Stimulated activated naive CD4-positive, alpha-beta T cell treated with Interleukin-2 at 50 U/mL for 16 hours (primary cell): ENCODE measurements at places on chromosomes 3 and 15.

- no peak for DNase-seq
Measured at GRCh38 chr3:22893101-22893500, 310.0 kb upstream of the UBE2E2 start.

DNA sequence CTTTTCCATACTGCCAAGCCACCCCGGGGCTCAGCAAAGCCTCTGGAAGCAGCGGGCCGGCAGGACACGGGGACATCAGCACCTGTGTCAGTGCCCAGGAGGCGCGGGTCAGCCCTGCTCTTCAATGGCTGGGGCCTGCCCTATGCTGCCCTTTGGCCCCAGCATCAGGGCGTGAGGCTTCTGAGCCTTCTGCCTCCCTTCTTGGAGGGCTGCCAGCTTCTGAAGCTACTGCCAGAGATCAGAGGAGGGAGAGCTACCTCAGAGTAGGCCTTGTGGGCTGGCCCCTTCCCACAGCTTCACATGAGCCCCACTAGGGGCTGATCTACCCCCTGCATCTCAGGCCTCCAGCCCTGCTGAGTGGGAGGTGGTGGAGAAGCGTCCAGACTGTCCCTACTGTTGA lies 13.0 kb upstream of the TMEM115 start:
- DNase-seq: no peak

DNA sequence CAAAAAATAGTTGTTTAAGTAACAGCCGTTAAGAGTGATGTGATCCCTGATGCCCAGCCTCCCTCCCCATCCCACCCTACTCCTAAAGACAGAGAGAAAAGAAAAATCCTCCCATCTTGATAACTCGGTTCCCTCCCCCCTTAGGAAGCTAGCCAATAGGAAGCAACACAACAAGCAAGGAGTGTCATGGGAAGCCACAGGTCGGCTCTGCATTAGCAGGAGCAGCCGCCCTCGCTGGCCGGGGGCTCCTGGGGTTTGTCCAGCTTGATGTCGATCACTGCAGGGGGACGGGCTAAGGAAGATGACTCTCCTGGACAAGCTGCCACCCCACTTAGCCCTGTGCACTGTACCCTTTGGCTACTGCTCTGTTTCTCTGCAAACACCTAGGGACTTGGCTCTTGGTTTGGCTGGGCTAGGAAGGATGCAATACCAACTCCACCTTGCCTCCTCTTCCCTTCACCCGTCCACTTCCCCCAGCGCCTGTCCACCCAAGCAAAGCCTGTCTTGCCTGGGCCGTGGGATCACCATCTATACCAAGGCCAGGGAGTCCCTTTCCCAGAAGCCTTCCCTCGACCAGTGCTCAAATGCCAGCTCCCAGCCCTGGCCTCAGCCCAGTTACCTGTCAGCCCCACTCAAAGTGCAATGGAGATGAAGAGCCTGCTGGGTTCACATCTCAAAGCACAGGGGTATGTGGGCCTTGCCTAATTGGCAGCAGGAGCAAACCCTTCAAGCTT lies 23.1 kb downstream of the SRPRB start:
- DNase-seq: no peak

DNA sequence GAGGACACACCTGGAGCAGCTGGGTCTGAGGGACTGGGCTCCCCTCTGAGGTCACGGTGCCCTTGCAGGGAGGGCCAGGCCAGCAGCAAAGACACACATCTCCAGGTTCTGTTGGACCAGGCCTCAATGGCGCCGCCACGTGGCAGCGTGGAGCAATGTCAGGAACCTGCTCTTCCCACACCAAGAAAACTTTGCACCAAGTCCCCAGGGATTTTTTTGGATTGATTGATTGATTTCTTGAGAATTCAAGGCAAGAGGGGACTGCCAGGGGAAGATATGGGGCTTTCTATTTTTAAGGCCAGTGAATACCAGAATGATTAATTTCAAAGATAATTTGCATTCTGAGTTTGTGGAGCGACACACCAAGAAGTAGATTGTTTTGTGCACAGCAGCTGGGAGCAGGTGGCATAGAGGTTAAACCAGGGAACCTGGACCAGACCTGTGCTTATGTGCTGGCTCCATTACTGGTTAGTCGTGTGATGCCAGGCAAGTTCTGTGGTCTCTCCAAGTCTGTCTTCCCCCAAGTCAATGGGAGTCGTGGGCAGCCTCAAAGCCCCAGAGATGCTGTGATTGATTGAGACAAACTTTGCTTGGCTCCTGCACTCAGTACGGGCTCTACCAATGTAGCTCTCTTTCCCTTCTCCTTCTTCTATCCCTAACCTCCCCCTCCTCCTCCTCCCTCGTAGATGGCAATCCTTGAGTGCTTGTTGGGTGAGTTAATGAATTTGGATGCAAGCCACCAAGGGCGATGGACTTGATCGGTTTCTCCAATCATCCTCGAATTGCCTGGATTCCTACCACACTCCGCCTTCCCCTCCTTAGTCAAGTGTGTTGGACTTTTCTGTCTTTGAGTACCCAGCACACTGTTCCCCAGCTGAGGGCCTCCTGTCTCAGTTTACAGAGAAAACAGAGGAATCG lies 96.2 kb upstream of the TRPM1 start:
- no peak for DNase-seq

DNA sequence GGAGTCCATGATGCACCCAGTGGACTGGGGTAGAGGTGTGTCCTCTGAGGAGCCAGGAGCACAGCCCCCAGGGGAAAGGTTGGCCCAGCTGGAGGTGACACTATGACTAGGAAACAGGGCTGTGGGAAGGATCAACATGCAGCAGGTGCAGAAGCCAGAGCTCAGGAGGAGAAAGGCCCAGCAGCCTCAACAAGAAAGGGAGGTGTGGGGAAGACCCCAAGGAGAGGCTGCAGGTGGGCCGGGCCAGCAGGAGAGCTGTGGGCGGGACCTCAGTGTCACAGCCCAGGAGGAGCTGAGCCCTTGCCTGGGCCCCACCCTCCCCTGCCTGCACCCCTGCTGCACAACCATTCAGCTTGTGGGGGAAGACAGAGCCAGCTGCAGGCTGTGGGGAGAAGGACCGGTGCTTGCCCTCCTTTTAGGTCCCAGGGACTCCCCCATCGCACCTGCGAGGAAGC lies 18.4 kb upstream of the KLF13 start:
- DNase-seq: no peak

- DNase-seq: no peak
Measured at GRCh38 chr3:72263223-72263990, 478.5 kb upstream of the PROK2 start.
